Stimulated activated CD4-positive, alpha-beta T cell treated with anti-CD3 and anti-CD28 coated beads, Interleukin-15, amount 100 ng/mL, for 1 hour (primary cell): ENCODE measurements at places on chromosomes 16 and 17.

- DNase-seq = no peak
Observed at GRCh38 chr17:72603420-72604242, 482.8 kb downstream of the SOX9 start.

DNA sequence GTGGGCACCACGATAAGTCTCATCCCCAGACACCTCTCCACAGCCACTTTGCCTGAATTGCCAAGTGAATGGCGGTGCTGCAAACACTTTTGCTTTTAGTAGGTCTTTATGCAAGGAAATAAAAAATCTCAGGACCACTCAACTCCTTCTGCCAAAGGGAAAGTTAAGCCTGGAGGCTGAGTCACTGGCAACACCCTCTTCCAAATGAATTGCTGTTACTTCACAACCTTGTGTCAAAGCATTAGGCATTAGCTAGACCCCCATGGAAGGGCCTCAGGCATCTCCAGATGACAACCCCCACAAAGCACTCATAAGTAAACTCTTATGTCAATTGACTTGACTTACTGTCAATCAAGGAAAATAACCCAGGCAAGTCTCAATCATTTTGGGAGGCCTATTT, 43.0 kb downstream of the RNF112 start:
- no peak for DNase-seq

DNA sequence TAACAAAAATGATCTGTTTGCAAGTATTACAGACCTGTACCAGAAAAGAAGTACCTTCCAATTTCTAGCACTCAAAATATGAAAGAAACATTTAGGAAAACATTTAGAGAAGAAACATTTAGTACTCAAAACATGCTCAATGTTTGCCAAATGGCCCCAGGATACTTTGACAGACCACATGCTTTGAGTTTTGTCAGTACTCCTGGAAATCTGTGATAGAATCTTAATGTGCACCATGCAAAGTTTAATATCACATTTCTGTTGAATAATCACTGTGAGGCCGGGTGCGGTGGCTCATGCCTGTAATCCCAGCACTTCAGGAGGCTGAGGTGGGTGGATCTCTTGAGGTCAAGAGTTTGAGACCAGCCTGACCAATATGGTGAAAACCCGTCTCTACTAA, 8.5 kb upstream of the ZC3H7A start:
- DNase-seq = no peak

GRCh38 chr16:3152991-3153368, 18.2 kb downstream of the ZNF213 start:
- DNase-seq = no peak

- no peak for DNase-seq
Observed at GRCh38 chr17:80264205-80265075, 3.8 kb downstream of the RNF213 start.

DNA sequence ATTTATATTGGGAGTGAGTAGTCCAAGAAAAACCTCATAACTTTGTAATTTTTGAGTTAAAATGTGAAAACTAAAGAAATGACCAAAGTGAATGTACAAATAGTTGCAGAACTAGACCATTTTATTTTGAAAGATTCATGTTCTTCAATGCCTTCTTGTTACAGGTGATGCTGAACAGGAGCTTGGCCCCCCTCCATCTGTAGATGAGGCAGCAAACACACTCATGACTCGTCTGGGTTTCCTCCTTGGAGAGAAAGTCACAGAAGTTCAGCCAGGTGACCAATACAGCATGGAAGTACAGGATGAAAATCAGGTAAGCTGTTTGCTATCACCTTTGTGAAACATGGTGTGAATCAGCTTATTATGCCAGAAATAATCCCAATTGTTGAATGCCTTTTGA, 227.8 kb downstream of the TANC2 start:
- DNase-seq = no peak

GRCh38 chr16:76598498-76598897, 321.3 kb downstream of the CNTNAP4 start:
- no peak for DNase-seq

- no peak for DNase-seq
Observed at GRCh38 chr16:58485184-58485887, 14.6 kb upstream of the NDRG4 start.

- no peak for DNase-seq
Observed at GRCh38 chr16:78538919-78539318, 439.5 kb downstream of the WWOX start.

DNA sequence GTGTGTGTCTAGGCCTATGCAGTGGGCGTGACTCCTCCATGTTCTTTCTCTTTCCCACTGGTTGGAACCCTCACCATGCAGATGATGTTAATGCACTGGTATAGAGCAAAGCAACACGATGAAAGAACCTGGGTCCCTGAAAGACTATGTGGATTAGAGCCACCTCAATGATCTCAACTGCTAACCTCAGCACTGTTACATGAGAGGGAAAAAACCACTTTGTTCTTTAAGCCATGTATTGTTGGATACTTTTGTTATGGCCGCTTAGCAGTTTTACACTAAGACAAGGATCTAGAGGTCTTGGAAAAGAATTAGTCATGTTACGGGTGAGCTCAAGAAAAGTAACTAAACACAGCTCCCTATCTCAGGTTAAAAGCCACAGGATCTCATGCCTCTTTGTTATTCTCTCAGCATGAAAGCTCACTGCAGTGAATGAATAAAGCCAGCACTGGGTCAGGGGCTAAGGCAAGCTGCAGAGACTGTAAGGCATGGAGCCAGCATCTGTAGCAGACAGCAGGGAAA, 56.6 kb upstream of the RBBP6 start:
- no peak for DNase-seq

DNA sequence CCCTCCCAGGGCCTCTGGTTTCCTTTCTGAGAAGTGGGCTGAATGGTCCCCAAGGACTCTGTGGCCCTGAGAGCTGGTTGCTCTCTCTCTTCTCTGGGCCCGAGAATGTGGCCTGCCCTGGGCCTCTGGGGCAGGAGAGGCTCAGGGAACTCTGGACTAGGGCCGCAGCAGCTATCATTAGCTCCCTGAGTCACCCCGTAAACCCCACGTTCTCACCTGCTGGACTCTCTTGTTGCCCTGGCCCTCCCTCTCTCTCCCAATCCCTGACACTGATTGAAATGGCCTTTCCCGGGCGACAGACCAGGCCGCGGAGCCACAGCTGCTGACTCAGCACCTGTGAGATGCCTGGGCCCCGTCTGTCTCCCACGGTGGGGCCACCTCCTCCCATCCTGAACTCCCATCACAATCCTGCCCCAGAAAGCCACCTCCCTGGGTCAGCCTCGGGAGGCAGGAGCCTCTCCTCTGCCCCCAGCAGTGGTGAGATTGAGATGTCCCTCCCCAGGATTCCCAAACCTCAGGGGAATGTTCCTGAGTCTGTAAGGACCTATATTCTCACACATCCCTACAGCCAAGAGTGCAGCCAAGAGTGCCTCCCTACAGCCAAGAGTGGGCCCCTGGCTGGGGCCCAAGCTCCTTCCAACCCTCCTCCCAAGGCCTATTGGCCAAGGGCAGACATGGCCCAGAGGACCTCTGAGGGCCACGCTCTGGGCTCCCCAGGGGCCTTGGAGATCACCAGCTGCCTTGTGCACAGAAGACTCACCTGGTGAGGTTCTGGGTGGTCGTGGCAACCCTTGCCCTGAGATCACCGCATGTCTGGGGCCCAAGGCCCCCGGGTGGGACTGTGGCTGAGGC, 470 bp downstream of the TRPV3 start:
- DNase-seq = no peak

- no peak for DNase-seq
Observed at GRCh38 chr17:63171428-63172393, 205.7 kb downstream of the TANC2 start.

- DNase-seq = no peak
Observed at GRCh38 chr16:56916571-56917403, 15.2 kb upstream of the HERPUD1 start.

- DNase-seq = no peak
Observed at GRCh38 chr17:40694584-40694983, 9.0 kb downstream of the KRT24 start.

GRCh38 chr16:17658881-17659280, 188.1 kb upstream of the XYLT1 start:
- no peak for DNase-seq

GRCh38 chr16:83212301-83212841, 585.6 kb downstream of the CDH13 start:
- no peak for DNase-seq

GRCh38 chr17:17269926-17270773, 10.9 kb downstream of the COPS3 start:
- DNase-seq = no peak

DNA sequence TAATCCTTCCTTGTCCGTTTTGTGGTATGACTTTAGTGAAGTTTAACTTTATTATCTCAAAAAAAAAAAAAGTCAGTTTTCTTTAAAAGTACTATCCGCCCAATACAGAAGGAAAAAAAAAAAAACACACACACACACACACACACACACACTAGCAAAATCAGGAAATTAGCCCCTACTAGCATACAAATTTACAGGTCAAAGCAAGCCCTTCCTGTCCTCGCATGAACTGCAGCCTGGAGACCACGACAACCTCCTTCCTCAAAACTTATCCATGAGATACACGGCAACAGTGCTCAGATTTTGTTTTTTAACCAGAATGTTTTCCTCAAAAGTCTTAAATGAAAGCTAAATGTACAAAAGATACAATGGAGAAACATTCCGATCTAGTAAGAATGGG, 16.2 kb downstream of the NCOR1 start:
- no peak for DNase-seq

DNA sequence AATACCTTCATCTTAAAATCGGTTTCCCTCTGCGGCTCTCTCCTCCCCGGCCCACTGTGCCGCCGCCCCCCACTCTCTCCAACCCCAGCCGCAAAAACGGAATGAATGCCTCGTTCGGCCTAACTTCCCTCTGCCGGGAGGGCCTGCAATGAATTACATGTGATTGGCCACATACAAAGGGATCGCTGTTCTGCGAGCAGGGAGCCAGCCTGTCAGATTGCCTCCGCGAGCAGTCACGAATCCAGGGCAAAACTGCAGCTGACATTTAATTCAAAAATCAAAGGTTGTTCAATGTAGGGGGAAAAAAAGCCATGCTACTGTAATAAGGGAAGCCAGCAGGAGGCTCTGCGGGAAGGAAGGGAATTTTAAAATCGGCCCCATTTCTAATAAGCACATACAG, 84.9 kb downstream of the TBC1D16 start:
- DNase-seq = no peak

GRCh38 chr17:17792551-17793377, 44.0 kb downstream of the SREBF1 start:
- no peak for DNase-seq

- no peak for DNase-seq
Observed at GRCh38 chr16:27461483-27462171, 59.7 kb downstream of the IL21R start.

GRCh38 chr17:70298929-70299531, 129.7 kb downstream of the KCNJ2 start:
- DNase-seq = no peak

DNA sequence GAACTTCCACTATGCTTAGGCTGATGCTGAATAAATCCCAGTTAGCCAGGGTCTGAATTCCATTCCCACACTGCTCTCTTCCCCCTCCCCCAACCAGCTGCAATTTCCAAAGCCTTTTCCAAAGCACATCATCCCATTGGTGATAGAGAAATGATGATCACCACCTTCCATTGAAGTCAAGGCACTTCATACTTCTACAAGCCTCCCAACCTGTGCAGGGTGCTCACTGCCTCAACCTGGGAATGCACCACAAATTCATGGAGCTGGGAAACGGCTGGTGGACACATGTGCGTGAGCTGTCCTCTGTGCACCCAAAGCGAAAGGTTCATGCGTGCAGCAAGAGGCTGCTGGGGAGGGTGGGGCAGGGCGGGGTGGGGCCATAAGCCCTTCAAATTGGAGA, 302.7 kb upstream of the IRX3 start:
- DNase-seq = no peak

DNA sequence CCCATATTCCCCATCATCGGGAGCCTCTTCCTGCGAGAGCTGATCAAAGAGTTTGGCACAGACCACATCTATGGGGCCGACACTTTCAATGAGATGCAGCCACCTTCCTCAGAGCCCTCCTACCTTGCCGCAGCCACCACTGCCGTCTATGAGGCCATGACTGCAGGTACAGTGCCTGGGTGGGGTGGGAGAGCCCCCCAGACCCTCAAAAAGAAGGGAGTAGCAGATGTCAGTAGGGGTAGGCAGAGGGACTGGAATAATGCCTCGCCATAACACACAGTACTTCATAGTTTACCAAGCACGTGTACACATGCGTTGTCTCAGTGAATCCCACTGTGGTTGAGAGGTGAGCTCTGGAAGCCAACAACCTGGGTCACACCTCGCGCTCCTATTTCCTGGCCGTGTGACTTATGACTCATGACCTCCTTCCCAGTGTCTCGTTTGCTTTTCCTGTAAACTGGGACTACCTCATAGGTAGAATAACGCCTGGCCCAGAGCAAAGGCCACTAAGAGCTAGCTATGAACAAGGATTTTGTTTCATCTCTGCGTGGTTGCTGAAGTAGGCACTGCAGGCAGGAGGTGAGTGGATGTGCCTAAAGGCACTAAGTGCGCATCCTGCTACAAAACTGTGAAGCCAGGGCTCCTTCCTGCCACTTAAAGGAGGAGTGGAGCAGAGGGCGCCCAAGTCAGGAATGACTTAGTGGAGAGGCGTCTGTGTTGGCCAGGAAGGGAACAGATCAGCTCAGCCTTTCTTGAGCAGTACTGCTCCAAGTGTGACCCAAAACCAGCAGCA, 5.2 kb downstream of the NAGLU start:
- no peak for DNase-seq

GRCh38 chr17:75507733-75508719, 7.3 kb downstream of the CASKIN2 start:
- DNase-seq = no peak

GRCh38 chr17:57667461-57667923, 77.6 kb downstream of the CCDC182 start:
- DNase-seq = no peak

- DNase-seq = no peak
Observed at GRCh38 chr16:17241264-17241835, 229.4 kb downstream of the XYLT1 start.

GRCh38 chr16:9090101-9090959, 1.1 kb upstream of the HAPSTR1 start:
- peak; percentile 34 for DNase-seq

- no peak for DNase-seq
Observed at GRCh38 chr16:787321-787966, 737 bp downstream of the RPUSD1 start.

DNA sequence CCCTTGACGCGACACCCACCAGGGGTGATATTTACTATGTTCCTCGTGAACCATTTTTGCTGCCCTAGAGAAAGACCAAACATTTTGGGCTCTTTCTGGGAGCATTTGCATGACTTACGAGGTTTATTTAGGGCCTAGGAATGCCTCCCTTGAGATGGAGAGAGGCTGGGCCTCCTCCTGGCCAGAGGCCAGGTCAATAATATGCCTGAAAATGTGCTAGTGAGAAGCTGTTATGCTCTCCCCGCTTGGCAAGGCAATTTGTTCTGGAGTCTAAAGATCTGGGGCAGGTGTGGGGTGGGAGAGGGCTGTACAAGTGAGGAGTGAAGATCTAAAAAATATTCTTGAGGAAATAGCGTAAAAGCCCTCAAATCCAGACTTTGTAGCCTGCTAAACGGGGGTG, 587.3 kb upstream of the CDH5 start:
- DNase-seq = no peak

GRCh38 chr17:72810991-72811508, 281.4 kb downstream of the SLC39A11 start:
- DNase-seq = no peak
